ENCODE measurements at places on chromosomes 1 and 21. TPM values are rescaled to one million over a fixed set of nuclear protein-coding genes. Genes with fewer than 3 reads are reported as not detected.

The CALML6 gene
- polyA plus RNA-seq = not detected

GRCh38 chr1:161324020-161324419 lies 9.8 kb downstream of the SDHC start:
- no peak for DNase-seq

The C2CD4D gene
- not detected for polyA plus RNA-seq

DNA sequence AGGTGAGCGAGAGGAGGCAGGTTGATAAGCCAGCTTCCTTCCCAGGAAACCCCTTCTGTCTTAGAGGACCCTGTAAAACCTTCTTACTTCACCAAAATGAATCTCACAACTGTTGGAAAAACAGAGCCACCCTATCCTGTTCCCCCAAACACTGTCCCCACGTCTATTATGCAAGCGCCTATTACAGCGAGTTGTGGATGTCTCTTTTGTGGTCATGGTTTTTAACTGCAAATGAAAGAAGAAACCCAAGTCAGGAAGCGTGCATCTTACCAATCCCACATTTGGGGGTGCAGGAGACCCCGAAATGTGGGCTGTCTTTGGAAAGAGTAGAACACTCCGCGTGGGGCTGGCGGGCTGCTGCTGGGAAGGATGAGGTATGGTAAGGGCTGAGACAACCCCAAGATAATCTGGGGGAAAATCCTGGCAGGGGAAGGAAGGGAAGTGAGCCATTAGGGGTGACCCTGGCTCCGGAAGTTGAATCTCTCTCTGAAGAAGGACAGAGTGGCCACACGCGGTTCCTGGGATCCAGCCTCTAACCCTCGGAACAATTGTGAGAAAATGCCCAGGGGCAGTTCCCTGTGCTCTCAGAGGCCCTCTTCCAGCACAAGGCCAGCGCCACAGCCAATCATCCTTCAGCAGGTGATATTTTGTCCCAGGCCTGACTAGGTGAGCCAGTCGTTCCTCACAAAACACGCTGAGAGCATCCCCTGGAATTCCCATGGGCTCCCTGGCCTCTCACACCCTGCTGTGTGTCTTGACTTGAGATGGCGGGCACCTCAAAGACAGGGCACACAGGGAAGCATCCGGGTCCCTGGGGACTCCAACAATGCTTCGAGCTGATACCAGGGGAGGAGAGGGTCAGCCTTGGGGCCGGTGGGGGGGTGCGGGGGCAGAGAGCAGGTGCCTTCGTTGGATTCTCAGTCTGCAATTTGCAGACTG lies 168.5 kb upstream of the IRF2BP2 start:
- DNase-seq = peak; percentile 71

The AMY2A gene
- polyA plus RNA-seq = not detected

GRCh38 chr1:72780212-72780611 lies 497.9 kb upstream of the NEGR1 start:
- DNase-seq = no peak

The NBPF8 gene
- polyA plus RNA-seq = 15.5 TPM

GRCh38 chr1:159646687-159647086 lies 59.1 kb downstream of the APCS start:
- peak; percentile 78 for DNase-seq

- DNase-seq = no peak
Measured at GRCh38 chr1:117059334-117059677, 820 bp upstream of the TTF2 start.

GRCh38 chr1:66852870-66853269 lies 51.8 kb upstream of the INSL5 start:
- no peak for DNase-seq

The BATF3 gene
- 9.3 TPM for polyA plus RNA-seq

DNA sequence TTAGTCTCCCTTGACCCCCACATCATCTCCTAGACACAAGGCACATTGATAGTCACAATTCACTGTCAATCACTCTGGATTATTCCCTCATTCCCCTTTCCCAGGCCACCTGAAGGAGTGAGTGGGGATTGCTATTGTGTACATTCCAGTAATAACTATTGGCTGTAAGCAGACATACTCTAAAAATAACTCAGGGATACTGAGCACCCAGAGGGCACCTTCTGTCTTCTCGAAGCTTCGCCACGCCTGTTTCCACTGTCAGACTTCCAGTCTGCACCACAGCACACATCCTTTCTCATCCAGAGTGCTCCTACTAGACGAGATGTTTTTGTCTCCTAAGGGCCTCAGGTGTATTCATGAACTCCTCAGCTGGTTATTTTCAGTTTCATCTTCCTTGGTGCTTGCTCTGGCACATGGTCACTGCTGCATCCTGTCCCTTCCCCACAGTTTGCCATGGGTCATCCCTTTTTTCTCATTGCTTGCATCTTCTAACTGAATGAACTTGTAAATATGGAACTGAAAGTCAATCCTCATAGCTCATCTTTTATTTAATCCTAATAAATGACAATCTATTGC lies 848 bp upstream of the APOBEC4 start:
- no peak for DNase-seq

GRCh38 chr1:36884029-36884701 lies 150.2 kb downstream of the GRIK3 start:
- DNase-seq = no peak

DNA sequence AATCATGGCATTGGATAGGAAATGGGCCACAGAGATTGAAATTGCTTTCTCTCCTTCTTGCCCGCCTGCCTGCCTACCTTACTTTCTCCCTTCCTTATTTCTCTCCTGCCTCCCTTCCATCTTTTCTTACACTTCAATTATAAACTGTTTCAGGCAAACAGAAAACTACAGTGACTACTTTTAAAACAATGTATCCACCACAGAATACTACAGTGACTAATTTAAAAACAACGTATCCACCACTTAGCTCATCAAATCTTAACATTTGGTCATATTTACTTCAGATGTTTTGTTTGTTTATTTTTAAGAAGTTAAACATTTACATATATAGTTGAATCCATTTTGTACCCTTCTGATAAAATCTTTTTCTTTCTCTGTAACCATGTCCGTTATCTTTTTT lies 54.4 kb downstream of the SNRPE start:
- no peak for DNase-seq

The KLHDC8A gene
- polyA plus RNA-seq = not detected

GRCh38 chr1:200892546-200892945 lies 2.2 kb upstream of the INAVA start:
- DNase-seq = no peak

GRCh38 chr1:18972531-18972930 lies 16.1 kb upstream of the IFFO2 start:
- no peak for DNase-seq

The RGS7 gene
- not detected for polyA plus RNA-seq
